Activated CD4-positive, alpha-beta memory T cell treated with anti-CD3 and anti-CD28 coated beads for 36 hours (primary cell): ENCODE measurements at places on chromosomes 5 and 9.

- no peak overlapping the region for H3K4me3 ChIP-seq
- H3K27me3 ChIP-seq: no peaks in the 10 kb centered on the region
- no peaks in the 10 kb centered on the region for H3K4me1 ChIP-seq
- H3K36me3 ChIP-seq: no peaks in the 10 kb centered on the region
Measured at GRCh38 chr9:30482499-30482898, 1901.9 kb upstream of the ACO1 start.

DNA sequence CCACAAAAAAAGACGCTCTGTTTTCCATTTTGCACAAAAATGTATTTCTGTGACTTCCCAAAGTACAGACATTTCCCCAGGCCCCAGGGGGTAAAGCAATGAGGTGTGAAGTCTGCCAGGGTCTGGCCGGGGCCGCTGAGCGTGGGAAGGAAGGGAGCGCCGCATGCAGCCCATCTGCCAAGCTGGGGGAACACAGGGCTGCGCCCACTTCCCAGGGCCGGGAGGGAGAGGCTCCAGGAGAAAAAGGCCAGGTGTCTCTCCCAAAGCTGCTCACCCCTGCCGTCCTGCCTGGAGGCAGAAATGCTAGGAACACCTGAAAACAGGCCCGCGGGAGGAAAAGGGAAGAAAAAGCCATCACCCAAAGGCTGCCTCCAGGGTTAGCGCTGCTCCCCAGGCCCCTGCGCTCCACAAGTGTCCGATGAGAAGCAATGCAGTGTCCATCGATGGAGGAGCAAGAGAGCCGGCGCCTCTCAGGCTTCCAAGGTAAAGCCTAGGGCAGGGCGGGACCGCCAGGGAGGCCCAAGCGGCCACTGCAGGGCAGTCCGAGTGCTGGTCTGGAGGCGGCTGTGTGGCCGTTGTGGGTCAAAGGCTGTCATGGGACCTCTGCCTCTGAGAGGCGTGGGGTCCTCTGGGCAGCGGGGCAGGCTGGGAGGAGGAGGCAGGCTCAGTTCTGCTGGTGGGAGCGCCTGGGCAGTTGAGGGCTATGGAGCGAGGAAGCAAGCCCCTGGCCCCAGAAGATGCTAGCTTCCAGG is 6.0 kb upstream of the ZDHHC12 start:
- H3K27me3 ChIP-seq: no peaks in the 10 kb centered on the region
- H3K4me1 ChIP-seq: peaks cover 10% of the 10 kb centered on the region
- H3K36me3 ChIP-seq: no peaks in the 10 kb centered on the region
- no peak for DNase-seq
- H3K27ac ChIP-seq: no peak overlapping the region

- peaks cover 5% of the 10 kb centered on the region for H3K36me3 ChIP-seq
- H3K27ac ChIP-seq: no peak overlapping the region
- no peak for DNase-seq
Measured at GRCh38 chr5:88694023-88694679, 188.8 kb downstream of the MEF2C start.

- H3K27ac ChIP-seq: no peak overlapping the region
- no peak overlapping the region for H3K4me3 ChIP-seq
- H3K27me3 ChIP-seq: peaks cover 14% of the 10 kb centered on the region
Measured at GRCh38 chr5:168234133-168234532, 57.3 kb upstream of the WWC1 start.
